Renal pelvis (tissue), 12 donors: ENCODE measurements at places on chromosomes 3 and 15. TPM values are rescaled to one million over a fixed set of nuclear protein-coding genes. Genes with fewer than 3 reads are reported as not detected.

LAMB2 gene
- 499 TPM for polyA plus RNA-seq

SLC12A1 gene
- polyA plus RNA-seq, result 352 TPM

SAMMSON gene
- polyA plus RNA-seq, result not detected

CPNE9 gene
- polyA plus RNA-seq, result 0.10 TPM

SENP8 gene
- polyA plus RNA-seq, result 6.6 TPM

CCR1 gene
- polyA plus RNA-seq, result 1.9 TPM

PIERCE2 gene
- 7.3 TPM for polyA plus RNA-seq

PDZRN3 gene
- 36.8 TPM for polyA plus RNA-seq

DNA sequence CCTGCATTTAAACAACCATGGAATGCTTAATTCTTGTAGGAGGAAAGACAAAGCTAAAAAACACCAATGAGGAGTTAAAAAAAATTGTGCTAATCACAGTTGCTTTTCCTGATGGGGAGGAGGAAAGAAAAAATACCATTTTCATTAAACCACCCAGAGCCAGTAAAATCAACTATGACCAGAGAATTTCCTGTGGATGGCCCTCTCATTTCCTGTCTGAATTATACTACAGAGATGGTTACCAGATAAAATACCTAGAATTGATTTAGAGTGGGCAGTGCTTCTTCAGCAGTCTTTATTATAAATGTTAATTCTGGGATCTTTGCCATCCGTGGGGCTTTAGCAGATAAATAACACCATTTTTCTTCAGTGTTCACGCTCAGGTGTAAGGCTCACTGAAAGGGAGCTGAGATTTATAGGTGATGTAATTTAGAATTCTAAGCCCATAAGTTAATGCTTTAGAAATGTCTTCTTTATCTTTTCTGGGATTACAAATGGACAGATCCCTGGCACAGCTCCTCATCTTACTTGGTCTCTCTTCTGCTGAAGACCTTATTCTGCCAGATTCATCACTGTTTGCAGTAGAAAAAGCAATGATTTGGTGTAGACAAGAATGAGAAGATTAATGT is 37.9 kb downstream of the RETNLB start:
- DNase-seq, result no peak

DNA sequence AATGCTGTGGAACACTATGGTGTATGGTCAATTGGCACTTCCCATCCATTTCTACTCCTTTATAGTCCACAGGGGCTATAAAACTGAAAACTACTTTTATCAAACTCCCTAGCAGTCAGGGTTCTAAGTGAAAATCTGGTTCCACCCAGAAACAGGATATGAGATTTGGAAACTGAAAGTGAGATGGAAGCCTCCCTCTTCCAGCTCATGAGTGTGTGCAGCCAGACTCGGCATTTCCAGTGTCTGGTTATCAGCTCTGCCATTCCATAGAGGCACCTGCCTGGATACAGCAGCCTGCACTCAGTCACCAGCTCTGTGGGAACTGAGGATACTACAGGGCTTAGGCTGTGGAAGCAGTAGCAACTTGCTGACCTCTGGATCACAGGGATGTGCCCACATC is 14.7 kb upstream of the PLA2G4F start:
- DNase-seq, result no peak

DNA sequence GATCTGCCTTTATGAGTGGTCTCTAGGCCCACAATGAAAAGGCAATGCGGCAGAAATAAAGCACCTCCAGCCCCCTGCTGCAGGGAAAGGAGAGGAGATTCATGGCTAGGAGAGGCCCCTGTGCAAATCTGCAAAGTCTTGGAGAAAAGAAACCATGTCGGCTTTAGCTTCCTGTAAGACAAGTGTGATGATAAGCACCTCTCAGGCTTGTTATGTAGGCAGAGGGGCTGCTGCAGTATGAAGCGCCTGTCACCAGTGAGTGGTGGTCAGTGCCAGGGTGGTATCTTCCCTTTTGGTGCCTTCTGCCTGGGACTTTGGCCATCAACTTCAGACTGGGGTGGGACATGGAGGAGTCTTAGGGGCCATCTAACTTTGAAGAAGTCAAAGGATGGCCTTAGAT is 59.2 kb upstream of the ARHGEF3 start:
- no peak for DNase-seq

- DNase-seq, result peak; percentile 41
These were observed 397.5 kb upstream of the ATP10A start for GRCh38 chr15:26260517-26261133.

DNA sequence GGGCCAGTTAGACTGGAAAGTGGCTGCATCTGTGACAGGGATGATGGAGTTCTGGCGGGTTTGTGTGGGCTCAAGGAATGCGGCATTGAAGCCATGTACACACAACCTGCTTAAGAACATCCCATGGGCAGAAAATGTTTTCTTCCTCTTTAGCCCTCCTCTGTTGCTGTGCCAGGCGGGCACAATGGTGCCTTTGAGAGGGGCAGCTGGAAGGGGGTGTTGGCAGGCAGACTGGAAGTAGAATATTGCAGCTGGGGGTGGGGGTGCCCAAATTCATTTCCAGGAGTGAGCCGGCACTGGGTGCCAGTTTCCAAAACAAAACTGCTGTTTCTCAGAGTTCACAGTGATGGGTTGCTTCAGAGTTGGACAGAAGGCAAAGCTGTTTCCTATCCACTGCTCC is 91.8 kb upstream of the ETV5 start:
- no peak for DNase-seq

GRCh38 chr15:59298225-59298853 is 74.3 kb downstream of the MYO1E start:
- no peak for DNase-seq

DNA sequence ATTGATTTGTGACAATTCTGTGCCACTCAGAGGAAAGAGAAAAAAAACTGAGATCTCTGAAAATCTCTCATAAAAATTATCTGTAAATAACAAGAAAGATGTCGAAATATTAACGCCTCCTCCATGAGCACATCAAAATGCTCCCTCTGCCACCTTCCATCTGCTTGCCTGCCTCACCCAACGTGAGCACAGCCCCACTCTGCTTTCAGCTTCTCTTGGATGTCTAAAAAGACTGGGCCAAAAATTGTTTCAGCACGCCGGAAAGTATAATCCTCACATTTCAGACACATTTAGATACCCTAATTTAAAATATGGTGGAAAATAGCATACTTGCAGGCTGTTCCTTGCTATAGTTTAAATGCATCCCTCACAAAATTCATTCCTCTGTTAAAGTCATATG is 57.1 kb downstream of the ERC2 start:
- DNase-seq, result no peak

DNA sequence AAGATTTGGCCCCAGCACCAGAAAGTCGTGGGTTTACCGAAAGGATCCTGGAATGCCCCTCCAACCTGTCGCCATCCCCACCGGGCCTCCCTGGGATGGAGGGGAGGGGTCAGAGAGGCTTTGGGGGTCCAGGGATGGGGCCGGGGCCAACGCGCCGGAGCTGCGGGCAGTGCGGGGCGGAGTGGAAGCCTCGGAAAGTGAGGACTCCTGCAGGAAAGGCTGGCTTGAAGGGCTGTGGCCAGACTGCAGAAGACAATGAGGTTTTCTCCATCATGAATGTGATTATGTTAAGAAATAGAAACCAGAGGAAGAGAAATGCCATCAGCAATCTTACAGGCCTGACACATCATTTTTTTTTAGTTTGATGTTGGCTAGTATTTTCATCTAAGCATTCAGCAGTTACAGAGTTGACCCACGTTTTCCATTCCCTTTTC is 738 bp downstream of the YEATS2 start:
- no peak for DNase-seq

DNA sequence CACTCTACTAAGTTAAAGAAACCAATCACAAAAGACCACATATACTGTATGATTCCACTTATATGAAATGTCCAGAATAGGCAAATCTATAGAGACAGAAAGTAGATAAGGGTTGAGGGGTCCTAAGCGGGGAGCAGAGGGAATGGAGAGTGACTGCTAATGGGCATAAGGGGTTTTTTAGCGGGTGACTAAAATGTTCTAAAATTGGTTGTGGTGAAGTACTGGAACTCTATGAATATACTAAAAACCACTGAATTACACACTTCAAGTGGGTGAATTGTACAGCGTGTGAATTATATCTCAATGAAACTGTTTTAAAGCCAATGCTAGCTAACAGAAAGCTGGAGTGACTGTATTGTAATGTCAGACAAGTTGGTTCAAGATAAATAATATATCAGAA is 33.3 kb downstream of the KPNA1 start:
- no peak for DNase-seq

DNA sequence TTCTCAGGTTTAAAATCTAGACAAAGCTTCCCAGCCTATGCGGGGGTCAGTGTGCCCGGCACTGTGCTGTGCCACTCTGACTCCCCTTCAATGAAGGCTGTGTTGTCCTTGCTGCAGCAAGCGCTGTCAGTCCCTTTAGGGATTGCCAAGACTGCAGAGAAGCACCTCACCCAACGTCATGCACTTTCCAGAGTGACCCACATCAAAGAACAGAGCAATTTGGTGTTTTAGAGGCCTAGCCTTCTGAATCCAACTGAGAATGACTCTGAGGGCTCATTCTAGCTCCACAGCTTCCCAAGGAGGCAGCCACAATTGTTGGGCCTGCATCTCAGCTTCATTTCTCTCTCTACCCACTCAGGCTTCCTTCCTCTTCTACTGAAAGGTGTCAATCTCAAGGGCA is 26.4 kb downstream of the SLC9A9 start:
- no peak for DNase-seq

DNA sequence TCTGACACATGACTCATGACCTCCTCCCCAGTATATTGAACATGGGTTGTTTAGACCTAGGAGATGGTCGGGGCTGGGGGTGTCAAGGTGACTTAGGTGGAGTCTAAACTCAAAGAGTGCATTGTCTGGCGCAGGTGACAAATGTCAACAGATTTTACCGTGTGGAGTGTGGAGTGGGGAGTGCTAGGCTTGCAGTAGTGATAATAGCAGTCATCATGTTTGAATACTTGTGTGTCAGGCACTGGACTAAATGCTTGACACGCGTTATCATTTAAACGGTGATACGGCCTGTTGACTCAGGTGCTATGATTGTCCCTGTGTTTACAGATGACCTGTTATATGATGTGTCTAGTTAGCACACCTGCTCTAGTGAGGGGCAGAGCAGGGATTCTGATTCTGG is 30.8 kb downstream of the MUC20 start:
- DNase-seq, result no peak

DNA sequence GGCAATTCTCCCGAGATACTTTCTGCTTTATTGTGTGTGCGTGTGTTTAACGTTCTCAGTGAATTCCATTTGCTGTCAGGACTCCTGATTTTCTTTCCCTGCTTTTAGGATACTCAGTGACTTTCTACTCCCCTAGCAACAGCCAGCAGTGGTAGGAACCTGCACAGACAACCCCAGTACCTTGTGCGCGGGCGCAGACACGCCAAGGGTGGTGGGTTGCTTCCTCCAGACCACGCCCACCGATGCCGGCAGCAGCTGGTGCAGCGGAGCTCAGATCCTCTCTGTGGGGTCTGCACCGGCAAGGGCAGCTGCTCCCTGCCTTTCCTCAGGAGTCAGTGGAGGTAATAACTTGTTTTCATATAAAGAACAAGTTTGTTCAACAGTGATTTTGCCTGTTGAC is 225.1 kb upstream of the NDN start:
- DNase-seq, result peak; percentile 14

DNA sequence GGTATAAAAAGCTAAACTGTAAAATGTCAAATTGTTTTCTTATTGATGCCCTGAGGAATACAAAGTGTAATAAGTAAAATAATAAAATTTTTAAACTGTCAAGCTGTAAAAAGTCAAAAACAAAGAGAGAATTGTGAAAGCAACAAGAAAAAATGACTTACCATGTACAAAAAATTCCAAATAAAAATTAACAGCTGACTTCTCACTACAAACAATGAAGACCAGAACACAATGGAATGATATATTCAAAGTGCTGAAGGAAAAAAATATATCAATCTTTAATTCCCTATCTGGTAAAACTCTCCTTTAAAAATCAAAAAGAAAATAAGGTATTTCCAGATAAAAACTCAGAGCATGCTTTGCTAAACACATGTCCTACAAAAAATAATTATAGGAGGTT is 883.5 kb downstream of the IGSF11 start:
- DNase-seq, result no peak

DNA sequence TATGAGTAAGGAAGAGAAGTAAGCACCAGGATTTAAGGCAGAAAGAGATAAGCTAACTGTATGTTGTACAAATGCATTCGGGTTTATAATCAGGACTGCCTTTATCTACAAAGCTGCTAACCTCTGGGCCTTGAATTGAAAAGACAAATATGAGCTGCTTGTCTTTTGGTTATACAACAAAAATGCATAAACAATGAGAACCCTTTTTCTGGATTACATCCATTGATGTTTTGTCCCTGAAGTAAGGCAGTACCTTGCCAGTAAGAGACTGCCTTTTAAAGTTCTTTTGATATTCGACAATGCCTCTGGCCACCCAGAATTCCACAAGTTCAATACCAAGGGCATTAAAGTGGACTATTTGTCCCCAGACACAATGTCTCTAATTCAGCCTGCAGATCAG is 280.7 kb downstream of the ZNF621 start:
- DNase-seq, result no peak

DNA sequence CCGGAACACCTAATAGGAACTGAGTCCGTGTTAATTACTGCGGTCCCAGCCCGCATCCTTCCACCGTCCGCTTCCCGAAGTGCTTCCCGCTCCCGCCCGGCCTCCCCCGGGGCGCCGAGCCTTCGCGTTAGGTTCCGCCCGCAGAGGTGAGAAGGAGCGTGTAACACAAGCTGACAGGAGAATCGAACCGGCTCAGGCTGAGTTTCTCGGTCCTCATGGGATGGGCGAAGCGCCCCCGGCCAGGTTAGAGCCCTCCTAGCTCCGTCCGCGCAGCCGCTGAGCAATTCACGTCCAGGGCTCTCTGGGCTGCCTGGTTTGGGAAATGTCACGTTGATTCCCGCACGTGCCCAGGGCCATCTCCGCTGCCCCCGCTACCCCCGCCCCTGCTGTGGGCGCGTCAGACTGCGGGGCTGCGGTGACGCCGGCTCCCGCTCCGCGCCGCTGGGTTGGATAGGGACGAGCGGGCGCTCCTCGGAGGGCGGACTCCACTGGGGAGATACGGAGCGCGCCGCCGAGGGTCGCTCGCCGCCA is 954 bp downstream of the CLDN11 start:
- DNase-seq, result no peak

DNA sequence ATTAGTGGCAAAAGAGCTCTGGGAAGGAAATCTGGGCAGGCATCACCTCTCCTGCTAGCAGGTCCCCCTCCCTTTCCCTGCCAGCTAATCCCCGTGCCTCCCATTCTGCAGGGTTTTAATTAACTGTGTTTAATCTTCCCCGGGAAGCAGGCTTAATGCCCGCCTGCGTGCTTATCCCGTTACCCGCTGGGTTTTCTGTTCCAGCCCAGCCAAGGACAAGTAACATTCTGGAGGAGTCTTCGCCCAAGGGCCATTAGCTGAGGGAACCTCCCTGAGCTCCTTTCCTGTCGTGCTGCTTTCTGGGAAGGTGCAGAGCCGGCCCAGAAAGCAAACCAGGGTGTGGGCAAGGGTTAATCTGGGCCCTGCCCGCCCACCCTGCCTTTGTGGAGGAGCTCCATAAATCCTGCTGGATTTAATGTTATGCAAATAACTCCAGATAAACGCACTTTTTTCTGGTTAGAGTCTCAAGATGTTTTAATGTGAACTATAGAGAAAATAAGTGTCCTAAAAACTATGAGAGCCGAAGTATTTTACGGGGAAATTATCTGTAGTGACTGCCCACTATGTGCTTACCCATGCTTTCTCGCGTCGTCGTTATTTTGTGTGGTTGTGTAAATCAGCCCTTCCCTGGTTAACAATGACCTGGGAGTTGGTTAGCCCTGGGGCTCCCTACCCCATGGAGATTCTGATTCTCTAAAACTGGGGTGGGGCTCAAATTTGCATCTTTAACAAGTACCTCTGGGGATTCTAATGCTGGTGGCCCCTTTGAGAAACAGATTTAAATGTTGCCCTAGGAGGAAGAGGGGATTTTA is 25.9 kb downstream of the TRIM71 start:
- DNase-seq, result no peak

GRCh38 chr3:150259526-150260397 is 148.3 kb upstream of the TSC22D2 start:
- DNase-seq, result no peak
